ENCODE measurements at places on chromosomes 4 and X. TPM values are rescaled to one million over a fixed set of nuclear protein-coding genes. Genes with fewer than 3 reads are reported as not detected.

The FAT4 gene
- 33.3 TPM for polyA plus RNA-seq

DNA sequence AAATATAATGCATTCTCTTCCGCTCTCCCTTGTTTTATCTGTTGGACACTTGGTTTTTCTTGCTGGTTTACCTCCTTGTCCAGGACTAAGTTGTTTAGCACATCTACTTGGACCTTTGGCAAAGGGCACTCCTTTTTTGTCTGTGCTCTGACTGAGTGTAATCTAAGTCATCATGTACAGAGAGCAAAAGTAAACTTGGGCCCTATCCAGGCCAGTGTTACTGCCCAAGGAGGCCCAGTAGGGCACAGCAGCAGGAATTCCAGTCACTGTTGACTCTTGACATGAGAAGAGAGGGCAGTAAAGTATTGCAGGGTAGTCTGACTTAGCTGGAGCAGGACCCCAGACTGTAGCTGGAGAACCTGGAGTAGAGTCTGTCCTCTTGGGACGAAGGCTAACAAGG is 445.5 kb downstream of the ZIC3 start:
- no peak for DNase-seq

GRCh38 chr4:19329631-19330030 is 922.1 kb upstream of the SLIT2 start:
- no peak for DNase-seq

DNA sequence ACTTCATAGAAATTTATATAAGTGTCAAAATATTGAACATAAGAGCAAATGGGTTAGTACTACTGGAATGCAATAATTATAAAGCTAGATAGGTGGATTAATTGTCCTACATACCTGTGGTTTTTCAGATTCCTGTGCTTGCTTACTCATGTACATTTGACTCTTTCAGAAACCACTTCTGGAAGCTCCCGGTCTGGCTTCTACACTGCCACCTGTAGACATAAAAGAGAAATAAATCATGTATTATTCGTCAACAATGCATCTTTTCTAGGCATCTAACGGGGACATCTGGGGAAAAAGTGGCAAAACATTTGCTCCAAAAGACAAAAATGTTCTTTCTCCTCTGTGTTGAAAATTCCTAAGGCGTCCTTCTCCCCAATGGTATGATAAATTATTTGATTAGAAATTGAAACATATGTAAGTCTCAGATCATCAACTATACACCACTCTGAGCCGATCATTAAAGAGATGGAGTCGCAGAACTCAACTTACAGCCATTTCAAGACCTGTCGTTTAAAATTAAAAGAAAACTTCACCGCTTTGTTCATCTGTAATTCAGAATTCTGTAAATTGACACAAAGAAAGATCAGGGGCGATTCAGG is 648.7 kb upstream of the DIPK2B start:
- no peak for DNase-seq

DNA sequence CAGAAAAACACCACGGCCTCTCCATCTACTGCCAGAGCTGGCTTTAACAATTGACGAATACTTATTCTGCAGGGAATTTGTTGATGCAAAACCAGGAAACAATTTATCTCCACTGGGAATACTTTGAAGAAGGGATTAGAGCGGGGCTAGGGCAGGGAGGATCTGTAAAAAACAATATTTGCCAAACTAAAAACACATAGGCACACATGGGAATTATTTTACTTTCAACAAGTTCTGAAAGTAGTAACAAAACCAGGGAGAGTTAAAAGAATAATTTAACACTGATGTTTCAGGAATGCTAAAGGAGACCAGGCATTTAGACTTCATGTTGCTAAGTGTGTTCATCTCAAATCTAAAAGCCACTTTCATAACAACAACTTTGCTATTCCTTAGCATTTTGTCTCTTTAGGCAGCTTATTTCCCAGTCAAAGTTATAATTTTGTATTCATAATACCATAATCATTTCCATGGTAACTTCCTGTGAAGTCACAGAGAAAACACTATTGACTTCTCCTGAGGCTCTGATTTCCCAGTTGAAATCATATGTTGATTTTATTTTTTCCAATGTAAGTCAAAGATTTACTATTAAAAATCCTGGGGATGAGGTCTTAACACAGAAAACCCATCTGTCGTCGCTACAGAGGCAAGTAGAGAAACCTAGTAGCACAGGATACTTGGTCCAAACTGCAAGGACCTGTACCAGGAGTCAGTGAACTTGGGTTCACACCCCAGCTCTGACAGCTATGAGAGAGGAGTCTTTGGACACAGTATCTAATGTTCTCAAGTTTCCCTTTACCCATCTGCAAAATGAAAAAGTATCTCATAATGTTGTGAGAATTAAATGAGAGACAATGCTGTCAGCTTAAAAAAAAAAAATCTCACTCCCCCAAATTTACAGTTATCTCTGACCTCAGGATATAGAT is 69.3 kb downstream of the SH3RF1 start:
- DNase-seq: no peak

DNA sequence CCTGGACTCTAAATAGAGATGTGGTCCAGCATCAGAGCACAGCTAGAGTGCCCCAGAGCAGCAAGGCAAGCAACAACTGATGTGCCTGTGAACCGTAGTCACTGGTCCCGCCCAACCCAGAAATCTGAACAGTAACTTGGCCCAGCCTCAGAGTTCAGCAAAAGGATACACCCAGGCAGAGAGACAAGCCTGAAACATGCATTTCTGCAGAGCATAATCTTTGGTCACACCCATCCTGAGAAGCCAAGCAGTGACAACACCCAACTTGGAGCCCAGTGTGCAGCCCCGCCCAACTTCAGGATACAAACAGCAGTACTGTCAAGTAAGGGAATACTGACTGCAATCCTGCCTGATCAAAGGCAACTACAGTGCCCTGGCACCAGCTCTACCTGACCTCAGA is 78.9 kb downstream of the CCDC160 start:
- no peak for DNase-seq

Measured in right renal pelvis (tissue), 4 donors.